Omental fat pad (tissue), 4 donors: ENCODE measurements at places on chromosomes 13 and 19. TPM values are rescaled to one million over a fixed set of nuclear protein-coding genes. Genes with fewer than 3 reads are reported as not detected.

- DNase-seq = no peak
Observed at GRCh38 chr13:108361769-108362168, 92.3 kb downstream of the TNFSF13B start.

DNA sequence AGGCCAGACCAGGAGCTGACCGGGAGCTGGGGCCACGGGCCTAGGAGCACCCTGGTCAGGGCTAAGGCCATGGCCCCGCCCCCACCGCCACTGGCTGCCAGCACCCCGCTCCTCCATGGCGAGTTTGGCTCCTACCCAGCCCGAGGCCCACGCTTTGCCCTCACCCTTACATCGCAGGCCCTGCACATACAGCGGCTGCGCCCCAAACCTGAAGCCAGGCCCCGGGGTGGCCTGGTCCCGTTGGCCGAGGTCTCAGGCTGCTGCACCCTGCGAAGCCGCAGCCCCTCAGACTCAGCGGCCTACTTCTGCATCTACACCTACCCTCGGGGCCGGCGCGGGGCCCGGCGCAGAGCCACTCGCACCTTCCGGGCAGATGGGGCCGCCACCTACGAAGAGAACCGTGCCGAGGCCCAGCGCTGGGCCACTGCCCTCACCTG, 6.6 kb downstream of the SPHK2 start:
- DNase-seq = no peak

DNA sequence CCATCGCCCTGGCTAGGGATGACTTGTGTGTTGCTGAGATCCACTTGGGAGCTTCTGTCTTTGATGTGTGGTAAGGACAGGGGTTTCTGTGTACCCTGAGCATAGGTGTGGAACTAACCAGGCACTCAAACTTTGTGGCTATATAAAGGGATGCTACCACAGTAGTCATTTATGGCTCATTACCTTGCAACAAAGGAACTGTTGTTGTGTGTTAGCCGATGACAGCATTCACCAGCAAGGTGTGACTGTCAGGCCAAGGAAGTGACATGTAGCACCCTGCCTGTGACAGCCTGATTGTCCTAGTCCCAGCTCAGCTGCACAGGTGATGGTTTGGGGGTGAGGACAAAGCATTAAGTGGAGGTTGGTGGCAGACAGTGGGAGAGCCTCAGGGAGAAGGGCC, 73.6 kb downstream of the COG3 start:
- DNase-seq = no peak

- no peak for DNase-seq
Observed at GRCh38 chr19:24060687-24061356, 26.2 kb upstream of the ZNF254 start.

GRCh38 chr13:61880578-61881283, 465.1 kb upstream of the PCDH20 start:
- no peak for DNase-seq

GRCh38 chr13:39815345-39816111, 160.1 kb downstream of the COG6 start:
- DNase-seq = no peak

DNA sequence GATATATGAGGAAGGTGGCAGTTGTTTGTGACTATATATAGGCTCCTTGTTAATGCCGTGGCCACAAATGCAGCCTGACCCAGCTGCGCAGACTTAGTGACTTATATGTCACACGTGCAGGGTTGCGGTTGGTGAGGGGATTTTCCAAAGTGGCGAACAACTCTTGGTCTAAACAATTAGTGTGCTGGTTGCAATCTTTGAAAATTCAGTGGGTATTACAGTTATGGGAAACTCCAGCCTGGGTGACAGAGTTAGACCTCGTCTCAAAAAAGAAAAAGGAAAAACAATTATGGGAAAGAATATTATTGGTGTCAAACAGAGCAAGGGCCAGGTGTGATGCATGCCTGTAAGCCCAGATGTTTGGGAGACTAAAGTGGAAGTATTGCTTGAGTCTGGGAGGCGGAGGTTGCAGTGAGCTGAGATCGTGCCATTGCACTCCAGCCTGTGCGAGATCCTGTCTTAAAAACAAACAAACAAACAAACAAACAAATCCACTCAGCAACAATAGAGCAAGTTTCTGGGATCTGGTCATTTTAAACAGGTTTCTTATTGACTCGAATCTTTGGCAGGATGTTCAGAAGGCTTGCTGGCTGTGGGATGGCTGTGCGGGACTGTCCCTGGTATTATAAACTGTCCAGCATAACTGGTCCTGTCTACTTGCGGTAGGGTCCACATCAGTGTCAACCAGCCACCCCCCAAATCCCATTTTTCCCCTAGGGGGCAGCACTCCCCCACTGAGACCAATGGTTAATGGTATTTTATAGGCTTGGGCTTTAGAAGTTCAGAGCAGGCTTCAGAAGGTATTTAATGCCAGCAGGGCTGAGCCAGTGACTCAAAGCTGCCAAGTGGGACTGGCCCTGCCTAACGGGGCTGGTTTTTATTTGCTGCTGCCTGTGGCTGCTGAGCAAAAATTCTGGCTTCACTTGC, 15.4 kb downstream of the RELB start:
- peak; percentile 44 for DNase-seq

DNA sequence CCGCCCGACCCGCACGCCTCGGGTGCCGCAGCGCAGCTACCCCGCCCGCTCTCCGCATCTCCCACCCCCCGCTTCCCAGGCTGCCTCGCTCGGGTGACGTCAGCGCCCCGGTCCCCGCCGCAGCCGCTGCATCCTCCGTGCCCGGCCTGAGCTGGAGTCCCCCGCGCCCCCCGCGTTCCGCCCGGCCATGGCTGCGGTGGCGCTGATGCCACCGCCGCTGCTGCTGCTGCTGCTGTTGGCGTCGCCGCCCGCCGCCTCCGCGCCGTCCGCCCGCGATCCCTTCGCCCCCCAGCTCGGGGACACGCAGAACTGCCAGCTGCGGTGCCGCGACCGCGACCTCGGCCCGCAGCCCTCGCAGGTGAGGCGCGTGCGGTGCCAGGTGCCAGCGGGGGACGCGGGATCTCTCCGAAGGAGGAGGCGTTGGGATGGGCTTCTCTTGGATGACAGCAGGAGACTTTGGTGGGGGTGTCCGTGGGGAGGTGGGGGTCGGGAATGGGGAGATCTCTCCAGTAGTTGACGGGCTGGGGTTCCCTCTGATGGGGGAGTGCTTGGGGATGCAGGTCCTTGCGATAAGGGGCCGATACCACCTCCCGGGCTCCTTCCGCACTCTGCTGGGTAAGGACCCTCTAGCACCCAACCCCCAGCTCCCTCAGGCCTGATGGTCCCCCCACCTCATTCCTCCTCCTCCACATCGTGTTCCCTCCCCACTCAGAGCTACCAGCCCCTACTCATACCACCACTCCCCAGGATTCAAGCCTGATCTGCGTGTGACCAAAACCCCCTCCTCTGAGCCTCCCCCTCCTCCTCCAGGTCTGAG, at the start of gene TMEM59L:
TMEM59L (plus strand) TSS at position 99 of the 817 bp plus-strand sequence; CDS start at position 188, 89 bp downstream.
- DNase-seq = no peak

DNA sequence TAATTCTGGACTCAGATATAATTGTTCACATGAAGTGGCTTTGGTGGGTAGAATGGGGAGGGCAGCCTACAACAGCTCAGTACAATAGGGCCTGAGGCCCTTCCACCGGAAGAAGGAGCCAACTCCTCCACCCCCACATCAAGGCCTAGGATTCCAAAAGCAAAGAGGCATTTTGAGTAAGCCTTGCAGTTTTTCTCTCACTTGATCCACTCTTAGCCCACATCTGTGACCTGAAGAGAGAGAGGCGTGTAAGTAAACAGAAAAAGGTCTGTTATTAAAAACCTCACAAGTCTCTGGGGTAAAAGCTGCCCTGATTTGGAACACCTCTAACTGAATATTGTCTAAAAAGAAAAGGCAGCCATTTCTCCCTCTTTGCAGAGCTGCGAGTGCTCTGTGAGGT, 214.1 kb upstream of the KL start:
- no peak for DNase-seq

- DNase-seq = no peak
Observed at GRCh38 chr13:101552286-101552685, 99.8 kb downstream of the ITGBL1 start.

DNA sequence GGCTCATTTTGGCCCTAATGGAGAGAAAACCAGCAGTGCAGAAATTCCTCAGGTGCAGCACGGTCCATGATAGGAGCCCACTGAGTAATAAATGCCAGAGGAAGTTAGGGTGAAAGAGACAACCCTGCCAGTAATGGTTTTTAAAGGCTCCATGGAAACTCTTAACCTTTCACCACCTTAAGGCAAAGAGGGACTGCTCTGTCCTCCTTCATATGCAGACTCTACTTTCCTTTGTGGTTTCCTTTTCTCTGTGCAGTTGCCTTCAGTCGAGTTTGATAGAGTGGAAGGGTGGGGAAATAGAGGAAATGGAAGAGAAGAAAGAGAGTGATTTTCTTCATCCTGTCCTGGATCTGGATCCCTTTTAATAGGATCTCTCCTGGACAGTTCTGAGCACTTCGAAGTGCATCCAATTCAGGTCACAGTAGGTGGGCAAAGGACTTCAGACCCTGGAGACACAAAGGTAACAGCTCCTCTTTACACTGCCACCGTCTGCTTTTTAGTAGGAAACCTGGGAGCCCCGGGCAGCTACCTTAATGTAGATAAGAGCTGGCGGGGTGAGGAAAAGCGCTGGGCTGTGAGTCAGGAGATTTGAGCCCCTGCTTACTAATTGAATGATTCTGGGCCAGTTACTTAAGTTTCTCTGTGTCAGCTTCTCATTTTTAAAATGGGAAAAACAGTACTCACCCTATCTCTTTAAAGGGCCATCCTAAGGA, 294.8 kb downstream of the KCNRG start:
- DNase-seq = no peak

- DNase-seq = no peak
Observed at GRCh38 chr13:101291206-101291605, 125.1 kb downstream of the NALCN start.

DNA sequence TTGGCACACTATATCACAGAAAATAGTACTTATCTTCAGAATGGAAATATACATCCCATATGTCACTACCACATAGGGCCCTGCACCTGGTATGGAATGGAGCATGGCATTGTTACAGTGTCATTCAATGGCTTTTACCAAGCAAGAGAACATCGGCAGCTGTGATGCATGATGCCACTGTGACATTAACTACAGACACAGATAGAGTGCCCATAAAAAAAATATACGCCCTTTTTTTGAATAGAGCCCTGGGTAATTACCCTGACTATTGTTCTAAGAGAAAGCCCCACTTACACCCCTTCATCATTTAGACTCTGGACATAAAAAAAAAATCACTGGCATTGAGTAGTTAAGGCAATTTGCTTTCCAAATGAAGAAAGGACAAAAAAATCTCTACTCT, 320.3 kb downstream of the DNAJC15 start:
- no peak for DNase-seq

DNA sequence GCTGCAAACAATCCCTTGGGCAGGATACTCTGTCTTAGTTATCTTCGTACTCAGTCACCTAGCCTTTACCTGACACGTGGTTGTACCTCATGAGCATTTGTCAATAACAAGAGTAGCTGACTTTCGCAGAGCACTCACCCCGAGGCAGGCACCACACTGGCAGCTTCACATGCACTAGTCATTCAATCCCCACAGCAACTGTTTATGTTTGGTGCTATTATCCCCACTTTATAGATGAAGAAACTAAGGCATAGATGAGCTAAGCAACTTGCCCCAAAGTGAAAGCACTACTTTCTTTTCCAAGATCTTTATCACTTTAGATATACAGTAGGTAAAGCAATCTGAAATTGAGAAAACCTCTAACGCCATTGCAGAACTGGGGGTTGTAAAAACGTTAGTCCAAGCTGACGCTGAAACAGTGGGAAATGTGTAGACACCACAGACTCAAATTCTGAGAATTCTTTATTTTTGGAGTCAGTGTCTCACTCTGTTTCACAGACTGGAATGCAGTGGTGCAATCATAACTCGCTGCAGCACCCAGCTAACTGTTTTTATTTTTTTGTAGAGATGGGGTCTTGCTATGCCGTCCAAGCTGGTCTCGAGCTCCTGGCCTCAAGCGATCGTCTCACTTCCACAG, 446.0 kb downstream of the FOXO1 start:
- DNase-seq = no peak

DNA sequence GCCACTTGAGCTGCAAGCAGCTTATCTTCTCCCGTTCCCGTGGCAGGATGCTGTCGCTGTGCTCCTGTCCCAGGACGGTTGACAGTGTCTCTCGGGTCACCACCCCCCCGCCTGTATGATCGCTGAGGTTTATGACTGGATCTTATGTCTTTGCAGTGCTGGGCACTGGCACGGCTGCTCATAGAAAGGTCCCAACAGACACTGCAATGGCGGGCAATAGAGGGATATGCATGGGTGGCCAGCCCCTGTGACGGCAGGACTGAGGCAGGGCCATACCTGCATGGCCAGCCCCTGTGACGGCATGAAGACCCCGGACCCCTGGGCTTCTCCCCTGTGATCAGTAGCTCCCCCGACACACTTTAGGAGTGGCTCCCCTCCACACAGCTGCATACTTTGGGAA, 307.2 kb downstream of the TEX29 start:
- no peak for DNase-seq

DNA sequence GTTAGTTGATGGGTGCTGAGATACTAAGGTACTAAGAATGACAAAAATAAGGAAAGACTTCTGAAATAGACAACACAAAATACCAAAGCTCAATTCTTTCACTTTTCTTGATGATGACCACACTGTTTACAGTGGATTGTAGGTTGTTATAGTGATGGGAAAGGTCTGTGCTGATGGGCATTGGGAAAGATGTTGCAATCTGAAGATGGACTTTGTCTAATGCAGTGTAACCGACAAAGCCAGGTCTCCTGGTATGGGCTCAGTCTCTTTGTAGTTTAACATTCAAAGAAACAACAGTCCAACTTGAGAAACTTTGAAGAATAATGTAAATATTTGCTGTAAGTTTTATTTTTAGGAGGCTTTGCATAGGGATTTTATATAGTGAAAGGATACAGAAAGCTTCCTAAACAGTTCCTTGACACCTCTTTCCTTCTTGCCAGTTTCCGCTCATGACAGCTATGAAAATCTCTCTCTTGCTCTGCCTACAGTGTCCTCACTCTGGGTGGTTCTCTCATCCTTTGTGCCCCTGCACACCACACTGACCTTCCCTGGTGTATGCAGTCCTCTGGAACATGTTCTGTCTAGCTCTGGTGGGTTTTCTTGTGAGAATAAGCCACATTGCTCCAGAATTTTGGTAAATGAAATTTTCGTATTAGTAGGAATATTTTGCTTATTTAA, 172.2 kb downstream of the KCNRG start:
- DNase-seq = no peak

DNA sequence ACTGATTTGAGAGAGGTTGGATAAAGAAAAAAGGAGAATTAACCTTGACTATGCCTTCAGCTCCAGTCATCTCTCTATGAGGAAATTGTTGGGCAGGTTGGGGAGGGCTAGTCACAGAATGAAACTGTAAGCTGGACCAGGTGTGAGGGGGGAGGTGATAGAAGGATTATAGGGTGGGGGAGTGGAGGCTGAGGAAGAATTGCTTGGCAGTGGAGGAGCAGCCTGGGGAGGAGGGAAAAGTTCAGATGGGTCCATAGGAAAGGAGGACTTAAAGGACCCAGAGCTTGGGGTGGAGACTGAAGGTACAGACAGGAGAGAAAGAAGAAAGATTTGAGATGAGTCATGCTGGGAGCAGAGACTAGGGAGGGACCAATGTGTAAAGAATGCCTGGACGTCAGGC, 8.2 kb upstream of the ZNF431 start:
- no peak for DNase-seq

Gene PRR12
- total RNA-seq = 3.6 TPM

Gene ZNF492
- total RNA-seq = 0.12 TPM

Gene ZNF98
- 4.3 TPM for total RNA-seq

Gene PROZ
- total RNA-seq = not detected

Gene KCNRG
- total RNA-seq = 0.84 TPM
